Right hindlimb (tissue), 1 donor: ENCODE measurements at places on chromosomes 3 and 15.

GRCh38 chr3:24018784-24019570, 73.9 kb downstream of the NR1D2 start:
- no peak for DNase-seq

- no peak for DNase-seq
Observed at GRCh38 chr3:147426931-147427330, 17.8 kb downstream of the ZIC1 start.

DNA sequence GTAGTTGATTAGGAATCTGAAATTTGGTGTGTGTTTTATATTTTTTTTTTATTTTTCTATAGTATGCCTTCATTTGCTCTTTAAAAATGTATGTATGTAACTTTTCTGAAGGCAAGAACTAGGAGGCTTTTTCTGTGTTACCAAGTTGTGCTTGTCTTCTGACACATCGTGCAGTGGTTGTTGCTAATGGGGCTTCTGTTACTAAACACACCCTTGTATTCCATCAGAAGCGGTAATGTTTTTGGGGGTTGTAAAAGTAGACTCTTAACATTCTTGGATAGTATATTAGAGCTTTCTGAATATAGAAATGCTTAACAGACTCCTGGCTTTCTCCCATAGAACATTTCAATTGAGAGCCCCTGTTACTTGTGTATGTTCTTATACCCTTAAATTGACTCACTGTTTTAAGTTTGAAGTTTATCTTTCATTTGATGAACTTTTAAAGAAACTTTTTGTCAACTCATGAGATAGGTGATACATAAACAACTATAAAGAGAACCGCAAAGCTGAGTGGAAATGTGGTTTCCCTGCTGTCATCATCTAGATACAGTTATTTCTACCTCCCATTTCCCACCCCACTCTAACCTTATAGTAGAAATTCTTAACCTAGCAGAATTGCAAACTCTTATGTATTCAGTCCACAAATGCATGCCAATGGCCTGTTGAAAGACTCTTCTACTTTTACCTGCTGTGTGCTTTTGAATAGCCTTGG, 2.5 kb downstream of the TIPARP start:
- no peak for DNase-seq

DNA sequence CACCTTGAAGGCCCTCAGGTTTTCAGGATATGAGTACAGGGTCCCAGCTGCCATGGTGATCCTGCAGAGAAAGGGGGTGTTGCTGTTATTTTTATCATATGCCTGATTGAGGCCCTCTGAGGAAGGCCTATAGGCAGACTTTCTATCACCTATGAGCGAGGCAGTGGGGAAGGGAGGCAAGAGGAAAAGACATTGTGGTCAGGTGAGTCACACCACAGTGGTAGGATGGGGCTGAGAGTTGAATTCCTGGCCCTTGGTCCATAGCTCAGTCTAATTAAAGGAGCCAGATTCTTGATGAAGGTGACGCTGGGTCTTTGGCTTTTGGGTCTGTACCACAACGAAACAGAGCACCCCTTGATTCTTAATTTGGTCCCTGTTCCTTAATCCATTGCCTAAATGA, 72.7 kb downstream of the ZNF621 start:
- no peak for DNase-seq

DNA sequence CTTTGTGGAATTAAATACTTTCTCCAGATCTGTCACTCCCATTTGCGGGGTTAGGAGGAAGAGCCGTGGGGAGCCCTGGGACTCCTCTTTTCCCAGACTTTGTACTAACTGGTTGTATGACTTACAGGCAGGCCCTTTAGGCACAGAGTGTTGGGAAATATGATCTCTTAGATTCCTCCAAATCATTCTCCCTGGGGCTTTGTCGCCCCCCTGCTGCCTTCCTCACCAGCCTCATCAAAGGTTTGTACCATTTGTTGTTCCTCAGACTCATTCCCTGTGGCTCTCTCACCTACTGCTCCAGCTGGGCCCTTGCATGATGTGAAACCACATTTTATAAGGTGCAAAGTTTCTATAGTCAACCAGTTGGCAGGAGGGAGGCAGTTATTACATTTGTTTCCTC, 56.4 kb downstream of the CRYGS start:
- no peak for DNase-seq

- no peak for DNase-seq
Observed at GRCh38 chr15:69553686-69554085, 101.1 kb downstream of the RPLP1 start.

DNA sequence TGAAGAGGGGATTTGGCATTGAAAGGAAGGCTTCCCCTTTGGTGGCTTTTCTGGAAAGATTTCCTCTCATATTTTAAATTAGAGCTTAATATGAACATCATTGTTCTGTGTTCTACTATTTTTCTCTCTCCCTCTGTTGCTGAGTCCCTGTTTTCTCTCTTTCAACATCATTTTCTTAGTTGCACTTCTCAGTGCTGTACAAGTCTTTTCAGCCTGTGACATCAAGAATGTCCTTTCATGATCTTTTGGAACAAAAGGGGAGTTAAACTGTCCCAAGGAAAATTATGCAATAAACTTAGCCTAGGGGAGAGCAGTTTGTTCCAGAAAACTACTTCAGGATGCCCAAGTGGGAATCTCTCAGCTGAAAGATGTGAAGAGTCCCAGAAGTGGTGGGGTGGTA, 325.1 kb downstream of the IL20RB start:
- DNase-seq: no peak

- no peak for DNase-seq
Observed at GRCh38 chr15:89452330-89452836, 44.0 kb downstream of the RHCG start.

- DNase-seq: peak; percentile 88
Observed at GRCh38 chr3:184156522-184156955, 1.4 kb downstream of the DVL3 start.

- no peak for DNase-seq
Observed at GRCh38 chr3:121757812-121758545, 8.4 kb upstream of the GOLGB1 start.

DNA sequence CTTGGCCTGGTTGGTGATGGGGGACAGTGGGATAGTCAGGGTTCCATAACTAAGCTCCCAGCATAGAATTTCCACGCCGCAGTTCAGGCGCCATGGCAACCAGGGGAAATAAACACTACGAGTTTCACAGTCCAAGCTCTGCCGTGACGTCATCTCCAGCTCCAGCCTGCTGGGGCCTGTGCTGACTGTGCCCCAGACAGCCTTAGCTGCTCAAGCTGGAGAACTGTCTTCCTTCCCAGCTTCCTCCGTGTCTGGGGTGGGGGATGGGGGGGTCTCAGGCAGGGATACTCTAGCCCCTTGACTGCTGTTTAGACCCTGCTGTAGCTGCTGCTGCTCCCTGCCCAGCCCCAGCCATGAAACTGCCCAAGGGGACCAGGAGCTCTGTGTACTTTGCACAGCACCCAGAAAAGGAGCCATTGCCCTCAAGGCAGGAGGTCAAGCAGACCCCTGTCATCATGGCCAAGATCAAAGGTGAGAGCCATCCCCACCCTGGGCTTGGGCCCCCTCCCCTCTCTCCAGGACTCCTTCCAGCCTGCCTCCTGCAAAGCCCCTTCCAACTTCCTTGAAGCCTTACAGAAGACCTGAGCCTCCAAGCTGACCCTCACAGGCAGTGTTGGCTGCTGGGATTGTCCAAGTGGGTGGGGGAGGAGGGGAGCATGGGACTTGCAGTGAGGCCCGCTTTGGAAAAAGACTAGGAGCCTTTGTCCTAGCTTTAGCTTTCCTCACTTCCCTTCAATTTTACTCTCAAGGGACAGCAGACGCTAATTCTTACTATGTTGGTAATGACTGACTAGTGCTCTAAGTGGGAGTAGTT, 11.4 kb upstream of the CSPG4 start:
- peak; percentile 97 for DNase-seq

DNA sequence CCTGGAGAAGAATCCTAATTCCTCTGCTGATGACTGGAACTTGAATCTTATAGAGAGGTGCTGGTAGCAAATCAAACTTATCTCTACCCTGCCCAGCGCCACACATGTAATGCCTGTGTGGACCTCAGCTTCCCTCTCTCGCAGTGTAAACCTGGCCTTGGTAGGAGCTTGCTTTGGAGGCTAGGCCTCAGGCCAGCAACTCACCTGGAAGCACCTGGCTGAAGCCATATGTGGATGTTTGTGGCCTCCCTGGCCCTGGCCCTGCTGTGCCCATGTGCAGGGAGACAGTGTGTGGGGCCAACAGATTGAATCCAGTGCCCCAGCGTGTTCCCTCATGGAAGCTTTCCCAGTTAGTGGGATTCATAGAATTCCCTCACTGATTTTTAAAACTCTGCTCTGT, 8.4 kb downstream of the TTC21A start:
- peak; percentile 5 for DNase-seq

DNA sequence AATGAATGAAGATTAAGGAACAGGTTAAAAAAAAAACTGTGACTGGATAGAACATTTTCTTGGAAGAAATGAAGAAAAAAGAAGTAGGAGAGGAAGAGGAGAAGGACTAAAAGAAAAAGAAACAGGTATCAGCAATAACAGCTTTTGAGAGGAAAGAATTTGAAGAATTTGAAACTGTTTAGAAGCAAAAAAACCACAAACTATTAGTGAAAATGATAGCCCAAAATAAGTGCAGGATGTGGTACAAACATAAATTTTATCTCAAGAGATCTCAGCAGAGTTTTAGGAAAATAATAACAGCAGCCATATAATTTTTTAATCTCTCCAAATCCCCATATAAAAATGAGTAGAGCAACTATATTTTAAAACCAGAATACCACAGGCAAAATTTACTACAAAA, 8.8 kb upstream of the A4GNT start:
- DNase-seq: no peak

DNA sequence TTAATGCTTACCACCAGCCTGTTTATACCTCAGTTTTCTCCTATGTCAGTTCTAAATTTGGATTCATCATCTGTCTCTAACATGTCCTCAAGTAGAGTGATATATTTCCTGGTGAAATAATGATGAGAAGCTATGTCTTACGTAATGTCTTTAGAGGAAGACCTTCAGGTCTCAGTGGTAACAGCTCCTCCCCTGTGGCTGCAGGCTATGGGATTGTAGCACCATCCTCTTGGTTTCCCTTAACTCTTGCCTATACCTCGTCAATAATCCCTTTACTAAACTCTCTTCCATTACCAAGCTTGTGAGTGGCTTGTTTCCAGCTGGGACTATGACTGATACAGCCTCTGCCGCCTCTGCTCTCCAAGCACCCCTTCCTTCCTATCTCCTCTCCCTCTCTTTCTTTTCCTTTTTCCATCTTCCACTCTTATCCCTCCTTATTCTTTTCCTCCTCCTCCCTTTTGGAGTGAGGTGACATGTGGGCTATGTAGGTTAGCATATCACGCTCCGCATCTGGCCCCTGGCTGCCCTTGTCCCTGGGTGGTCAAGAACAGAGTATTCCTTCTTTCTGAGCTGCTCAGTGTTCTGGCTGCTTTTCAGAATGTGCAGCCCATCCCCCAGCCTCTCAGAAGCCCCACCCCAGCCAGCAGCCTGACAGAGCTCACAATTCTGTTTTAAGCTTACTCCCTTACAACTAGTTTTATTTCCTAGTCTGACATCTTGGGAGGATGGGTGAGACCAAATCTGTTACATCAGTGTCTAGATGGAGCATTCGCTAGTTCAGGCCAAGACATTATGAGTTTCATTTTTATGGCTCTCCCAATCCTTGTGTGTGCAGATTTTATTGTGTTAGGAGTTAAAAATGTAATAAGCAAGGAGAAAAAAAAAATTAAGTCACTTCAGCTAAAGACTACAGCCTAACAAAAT, 75.0 kb upstream of the RNU6-1 start:
- DNase-seq: peak; percentile 84

- no peak for DNase-seq
Observed at GRCh38 chr3:192249516-192249915, 477.8 kb downstream of the FGF12 start.

GRCh38 chr15:90829942-90830440, 38.4 kb upstream of the FURIN start:
- no peak for DNase-seq

GRCh38 chr3:25273582-25274171, 154.4 kb upstream of the RARB start:
- no peak for DNase-seq

DNA sequence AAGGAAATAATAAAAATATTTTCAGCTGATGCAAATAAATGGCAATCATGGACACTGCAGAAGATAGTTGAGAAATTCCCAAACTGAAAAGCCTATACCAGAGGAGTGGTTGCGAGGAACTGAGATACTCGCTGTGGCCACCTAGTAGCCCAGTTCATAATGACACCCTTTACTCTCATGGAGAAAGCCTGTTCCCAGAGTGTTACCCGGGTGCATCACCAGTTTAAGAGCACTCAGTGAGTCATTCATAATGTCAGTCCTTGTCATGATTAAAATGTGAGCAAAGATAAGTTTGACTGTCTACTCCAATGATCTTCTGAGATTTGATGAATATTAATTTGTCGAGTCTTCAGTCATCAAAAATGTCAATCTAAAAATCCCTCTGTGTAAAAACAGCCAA, 138.4 kb upstream of the LRRC3B start:
- no peak for DNase-seq

GRCh38 chr3:165643425-165643824, 193.8 kb downstream of the BCHE start:
- peak; percentile 16 for DNase-seq

GRCh38 chr3:42524751-42525150, 22.3 kb downstream of the VIPR1 start:
- DNase-seq: no peak

- no peak for DNase-seq
Observed at GRCh38 chr3:154152741-154153140, 31.6 kb downstream of the ARHGEF26 start.
